ENCODE measurements at places on chromosomes 7 and 10. TPM values are rescaled to one million over a fixed set of nuclear protein-coding genes. Genes with fewer than 3 reads are reported as not detected.

DNA sequence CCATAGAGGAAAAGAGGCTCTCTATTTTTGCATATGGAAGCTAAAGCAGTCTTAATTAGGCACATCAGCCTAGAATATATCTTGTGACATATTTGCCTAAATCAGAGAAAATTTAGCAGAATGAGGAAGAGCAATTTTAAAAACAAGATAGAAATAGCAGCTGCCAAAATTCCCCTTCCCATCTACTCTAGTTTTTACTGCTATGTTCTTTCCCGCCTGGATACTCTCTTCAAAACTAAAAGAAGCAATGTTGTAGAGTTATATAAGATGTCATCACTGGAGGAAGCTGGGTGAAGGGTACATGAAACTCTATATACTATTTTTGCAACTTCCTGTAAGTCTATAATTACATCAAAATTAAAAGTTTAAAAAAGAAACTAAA, 87.0 kb downstream of the ARMH3 start:
- no peak for DNase-seq

- no peak for DNase-seq
These were observed 1002.3 kb upstream of the KCND2 start for GRCh38 chr7:119270644-119271043.

DNA sequence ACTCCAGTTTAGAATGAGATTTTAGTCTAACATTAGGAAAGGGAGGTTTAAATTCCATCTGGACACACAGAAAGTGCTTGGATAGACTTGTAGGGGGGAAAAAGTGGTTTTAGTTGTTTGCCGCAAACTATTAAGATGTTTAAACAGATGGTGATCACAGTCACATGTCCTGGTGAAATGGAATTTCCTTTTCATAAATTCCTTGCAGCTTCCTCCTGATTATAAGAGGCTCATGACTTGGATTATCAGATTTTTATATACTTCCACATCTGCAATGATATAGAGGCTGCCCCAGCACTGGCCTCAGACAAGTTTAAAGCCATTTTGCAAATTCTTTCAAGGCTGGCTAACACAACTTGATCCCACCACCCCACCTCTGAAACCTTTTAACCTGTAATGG, 106.4 kb upstream of the ARMC3 start:
- no peak for DNase-seq

GRCh38 chr7:141737118-141737835, 881 bp upstream of the SSBP1 start:
- no peak for DNase-seq

DNA sequence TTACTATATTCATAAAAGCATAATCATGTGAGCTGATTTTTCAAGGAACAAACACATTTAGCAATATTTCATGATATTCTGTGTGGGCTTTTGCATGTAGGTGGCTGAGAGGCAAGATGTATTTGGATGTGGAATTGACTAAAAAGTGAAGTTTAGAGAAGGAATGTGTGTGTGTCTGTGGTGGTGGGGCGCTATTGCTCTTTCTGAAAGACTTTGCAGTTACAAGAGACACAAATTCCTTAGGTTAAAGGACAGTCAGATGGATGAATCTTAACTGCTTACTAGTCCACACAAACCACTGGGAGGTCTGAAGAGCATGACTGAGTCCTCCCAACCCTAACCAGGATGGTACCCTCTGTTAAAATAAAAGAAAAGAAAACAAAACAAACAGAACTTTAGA, 200.1 kb downstream of the SDHAF3 start:
- no peak for DNase-seq

GRCh38 chr10:71736570-71736952, 17.0 kb upstream of the C10orf105 start:
- DNase-seq, result no peak

DNA sequence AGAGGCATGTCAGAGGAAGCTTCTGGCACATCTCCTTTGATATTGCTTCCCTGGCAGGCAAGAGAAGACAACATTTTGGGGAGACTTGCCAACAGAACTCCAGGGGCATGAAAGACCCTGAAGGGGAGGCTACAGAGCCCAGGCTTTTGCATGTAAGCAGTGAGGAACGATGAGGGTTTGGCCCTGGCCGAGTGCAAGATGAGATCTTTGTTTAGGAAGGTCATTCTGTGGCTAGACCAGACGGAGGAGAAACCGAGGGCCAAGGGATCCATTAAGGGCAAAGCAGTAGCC, 3.8 kb downstream of the SVIL start:
- no peak for DNase-seq

DNA sequence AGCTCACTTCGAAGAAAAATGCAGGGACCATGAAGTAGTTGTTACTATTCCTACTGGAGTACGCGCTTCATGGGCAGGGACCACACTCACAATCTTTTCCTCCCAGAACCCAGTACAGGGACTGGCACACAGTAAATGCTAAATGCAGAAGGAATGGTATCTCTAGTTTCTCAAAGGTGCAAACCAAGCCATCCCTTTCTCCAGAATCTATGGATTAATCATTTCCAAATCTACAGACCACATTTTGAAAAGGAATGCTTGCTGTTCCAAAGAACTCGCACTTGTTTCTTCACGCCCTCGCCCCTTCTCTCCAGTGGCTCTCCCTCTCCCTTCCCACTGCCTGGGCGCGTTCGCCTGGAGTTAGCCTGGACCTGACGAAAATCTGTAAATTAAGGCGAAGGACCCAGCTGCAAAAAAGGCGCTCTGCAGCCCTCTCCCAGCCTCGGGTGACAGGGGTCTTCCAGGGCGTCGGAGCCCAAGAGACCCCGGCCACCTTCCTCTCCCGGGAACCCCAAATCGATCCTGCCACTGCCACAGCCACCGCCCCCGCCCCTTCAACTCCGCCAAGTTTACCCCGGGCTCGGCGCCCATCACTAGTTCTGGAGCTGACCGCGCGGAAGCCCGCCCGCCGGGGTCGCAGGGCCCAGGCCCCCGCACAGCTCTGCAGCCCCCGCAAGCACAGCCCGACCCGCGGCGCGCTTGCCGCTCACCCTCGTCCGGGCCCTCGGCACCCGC, 527 bp downstream of the PDIA4 start:
- peak; percentile 3 for DNase-seq

Gene RBM20
- polyA plus RNA-seq, result 0.20 TPM

Gene SRRT
- 63.2 TPM for polyA plus RNA-seq

Gene VSTM2A
- polyA plus RNA-seq, result not detected

Gene TWIST1
- not detected for polyA plus RNA-seq

Gene PPP1R9A
- polyA plus RNA-seq, result 0.75 TPM

Gene HOXA2
- polyA plus RNA-seq, result not detected

Gene CCZ1
- 32.0 TPM for polyA plus RNA-seq

Data from naive thymus-derived CD8-positive, alpha-beta T cell (primary cell).